ENCODE measurements at places on chromosomes 1 and 21.
A peak's percentile ranks its signal among the peaks of the same experiment; 100 is the strongest.

DNA sequence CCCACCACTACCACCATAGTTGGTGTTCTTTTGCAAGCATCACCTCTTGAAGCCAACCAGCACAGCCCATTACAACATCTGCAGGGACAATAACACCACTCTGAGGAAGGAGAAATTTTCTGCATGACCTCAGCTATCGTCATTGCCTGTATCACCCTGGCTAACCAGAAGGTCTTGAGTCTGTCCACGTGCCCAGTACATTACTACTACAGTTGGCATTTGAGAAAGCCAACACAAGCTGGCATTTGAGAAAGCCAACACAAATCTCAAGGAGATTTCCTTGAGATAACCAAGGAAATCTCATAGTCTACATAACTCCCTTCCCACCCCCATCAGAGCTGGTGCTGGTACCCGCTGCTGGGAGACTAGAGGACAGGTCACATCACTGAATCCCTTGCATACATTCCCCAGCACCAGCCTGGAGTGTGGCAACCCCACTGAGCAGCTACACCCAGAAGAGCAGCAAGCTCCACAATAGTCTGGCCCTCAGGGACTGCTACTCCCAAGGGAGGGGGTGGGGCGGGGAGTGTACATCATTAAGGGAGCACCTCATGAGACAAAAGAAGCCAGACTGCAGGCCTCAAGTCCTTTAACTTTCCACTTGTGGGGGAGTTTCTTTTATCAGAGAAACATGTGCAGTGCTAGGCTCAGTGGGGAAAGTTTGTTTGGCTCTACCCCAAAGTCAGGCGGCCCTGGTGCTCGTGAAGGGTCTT is 46.0 kb upstream of the GUCA2A start:
- DNase-seq: no peak

DNA sequence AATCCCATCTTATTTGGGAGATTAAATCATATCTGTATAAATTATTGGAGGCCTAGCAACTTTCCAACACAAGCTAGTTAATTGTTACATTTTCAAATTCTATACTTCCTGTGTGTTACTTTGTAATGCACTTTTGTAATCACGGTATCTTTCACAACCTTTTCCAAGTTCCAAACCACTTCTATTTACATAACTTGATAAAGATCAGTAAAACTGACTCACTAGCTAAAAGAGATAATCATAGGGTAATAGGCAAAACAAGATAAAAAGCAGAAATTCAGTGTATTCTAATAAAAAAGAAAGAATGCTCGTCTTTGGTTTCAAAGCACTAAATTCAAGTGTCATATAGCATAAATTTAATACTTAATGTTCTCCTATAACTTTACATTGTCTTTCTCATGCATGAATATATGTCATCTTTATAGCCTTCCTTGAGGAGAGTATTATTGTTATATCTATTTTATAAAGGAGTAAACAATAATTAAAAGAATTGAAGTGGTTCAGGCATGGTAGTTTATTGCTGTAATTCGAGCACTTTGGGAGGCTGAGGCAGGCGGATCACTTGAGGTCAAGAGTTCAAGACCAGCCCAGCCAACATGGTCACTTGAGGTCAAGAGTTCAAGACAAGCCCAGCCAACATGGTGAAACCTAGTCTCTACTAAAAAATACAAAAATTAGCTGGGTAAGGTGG is 66.4 kb downstream of the RGS13 start:
- no peak for DNase-seq

DNA sequence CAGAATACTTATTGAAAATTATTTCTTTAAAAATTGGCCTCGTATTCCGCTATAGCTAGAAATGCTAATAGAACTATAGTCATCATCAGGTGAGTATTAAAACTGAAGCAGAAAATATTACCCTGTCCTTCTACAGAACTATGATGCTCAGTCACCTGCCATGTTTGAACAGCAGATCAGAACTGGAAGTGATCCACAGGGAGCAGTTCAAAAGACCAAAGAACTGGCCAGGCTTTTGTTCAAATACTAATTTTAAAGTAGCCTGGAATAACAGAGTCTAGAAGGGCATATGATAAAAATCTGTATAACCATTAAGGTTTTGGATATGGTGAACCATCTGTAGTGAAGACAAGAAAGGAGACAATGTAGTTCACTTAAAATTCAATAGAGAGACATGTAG is 94.4 kb downstream of the GPR161 start:
- no peak for DNase-seq

- no peak for DNase-seq
These were observed 141.3 kb upstream of the NCAM2 start for GRCh38 chr21:20856926-20857325.

- no peak for DNase-seq
These were observed 147.8 kb upstream of the ATP1B1 start for GRCh38 chr1:168958562-168959289.

GRCh38 chr1:185402930-185403329 is 85.9 kb upstream of the IVNS1ABP start:
- no peak for DNase-seq

DNA sequence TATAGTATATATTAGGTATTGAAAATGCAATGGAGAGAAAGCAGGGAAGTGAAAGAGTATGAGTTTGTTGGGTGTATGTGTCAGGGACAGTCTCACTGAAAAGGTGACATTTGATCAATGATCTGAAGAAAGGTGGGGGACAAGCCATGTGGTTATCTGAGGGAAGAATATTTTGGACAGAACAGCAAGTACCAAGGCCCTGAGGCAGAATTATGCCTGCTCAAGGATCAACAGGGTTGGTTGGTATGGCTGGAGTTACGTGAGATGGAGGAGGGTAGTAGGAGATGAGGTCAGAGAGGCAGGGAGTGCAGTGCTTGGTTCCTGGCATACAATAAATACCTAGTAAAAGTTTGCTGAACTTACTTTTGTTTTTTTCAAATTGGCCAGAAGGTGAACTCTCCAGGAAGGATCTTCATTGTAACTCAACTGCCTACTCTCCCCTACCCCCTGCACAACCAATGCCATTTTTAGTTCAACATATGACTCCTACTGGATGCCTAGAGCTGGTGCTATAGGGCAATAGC is 1.8 kb downstream of the LAMTOR2 start:
- DNase-seq: no peak

GRCh38 chr1:21782349-21782867 is 541 bp downstream of the USP48 start:
- DNase-seq: no peak

DNA sequence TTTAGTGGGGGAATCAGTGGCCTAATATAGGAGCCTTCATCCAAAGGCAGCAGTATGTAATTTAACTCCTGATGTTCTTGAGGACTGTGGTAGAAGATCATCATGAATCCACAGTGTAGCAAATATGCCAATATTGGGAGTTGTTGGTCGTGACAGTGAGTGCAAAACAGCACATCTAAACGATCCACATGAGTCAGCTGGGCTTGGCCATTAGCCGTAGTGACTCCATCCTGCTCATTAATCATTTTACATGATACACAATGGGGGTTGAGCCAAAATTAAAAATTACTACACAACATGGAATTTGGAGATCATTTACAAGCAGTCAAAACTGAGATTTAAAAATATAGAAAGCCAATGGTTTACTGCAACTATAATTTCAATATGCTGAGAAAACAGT is 653.9 kb upstream of the CAMK1G start:
- DNase-seq: no peak

GRCh38 chr1:30409476-30410152 is 313.8 kb downstream of the MATN1 start:
- DNase-seq: peak; percentile 13

GRCh38 chr1:46246548-46247435 is 771 bp upstream of the RAD54L start:
- peak; percentile 77 for DNase-seq

DNA sequence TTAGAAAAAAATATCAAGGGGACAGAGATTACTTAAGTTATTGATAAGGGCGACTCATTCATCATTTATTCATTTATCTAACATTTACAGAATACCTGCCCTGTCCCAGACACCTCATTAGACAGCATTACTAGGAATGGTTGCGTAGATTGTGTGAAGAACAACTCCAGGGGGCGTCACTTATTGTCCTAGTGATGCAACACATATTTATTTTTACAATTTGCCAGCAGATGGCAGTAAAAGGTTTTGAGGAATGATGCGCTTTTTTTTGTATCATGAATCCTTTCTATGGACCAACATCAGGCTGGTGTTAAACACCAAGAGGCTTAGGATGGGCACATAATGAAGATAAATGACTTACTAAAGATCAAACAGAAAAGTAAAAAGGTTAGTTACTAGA is 5.5 kb downstream of the NCAM2 start:
- DNase-seq: no peak

DNA sequence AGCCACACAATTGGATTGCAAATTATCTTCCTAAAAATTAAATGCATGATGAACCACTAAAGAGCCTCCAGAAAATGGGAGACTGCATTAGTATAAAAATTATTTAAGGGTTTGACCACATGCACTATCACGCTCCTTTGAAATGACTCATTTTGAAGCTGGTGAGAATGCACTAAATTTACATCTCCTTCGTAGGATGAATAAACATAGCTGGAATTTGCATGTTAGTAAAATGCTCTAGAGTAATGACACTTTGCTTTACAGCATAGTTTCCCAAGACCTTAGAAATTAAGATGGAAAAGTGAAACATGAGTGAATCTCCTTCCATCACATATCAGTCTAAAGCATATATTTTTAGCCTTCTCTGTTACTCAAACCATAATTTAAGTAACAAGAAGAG is 2.4 kb downstream of the PLPPR4 start:
- DNase-seq: no peak

- no peak for DNase-seq
These were observed 993 bp downstream of the PDZK1 start for GRCh38 chr1:145706086-145706664.

- DNase-seq: no peak
These were observed 2.7 kb upstream of the YBX1 start for GRCh38 chr1:42679364-42679983.

DNA sequence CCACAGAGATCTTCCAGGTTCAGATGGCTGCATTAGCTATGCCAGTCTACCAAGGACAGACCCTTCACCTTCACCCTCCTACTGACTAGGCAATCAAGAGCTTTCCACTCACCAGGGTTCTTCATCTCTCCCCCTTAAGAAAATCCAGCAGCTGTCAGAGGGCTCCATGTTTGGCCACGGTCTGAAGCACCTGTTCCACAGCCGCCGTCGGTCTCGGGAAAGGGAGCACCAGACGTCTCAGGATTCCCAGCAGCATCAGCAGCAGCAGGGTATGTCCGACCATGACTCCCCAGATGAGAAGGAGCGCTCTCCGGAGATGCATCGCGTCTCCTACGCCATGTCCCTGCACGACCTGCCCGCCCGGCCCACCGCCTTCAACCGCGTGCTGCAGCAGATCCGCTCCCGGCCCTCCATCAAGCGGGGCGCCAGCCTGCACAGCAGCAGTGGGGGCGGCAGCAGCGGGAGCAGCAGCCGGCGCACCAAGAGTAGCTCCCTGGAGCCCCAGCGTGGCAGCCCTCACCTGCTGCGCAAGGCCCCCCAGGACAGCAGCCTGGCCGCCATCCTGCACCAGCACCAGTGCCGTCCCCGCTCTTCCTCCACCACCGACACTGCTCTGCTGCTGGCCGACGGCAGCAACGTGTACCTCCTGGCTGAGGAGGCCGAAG is 13.8 kb downstream of the TMCC2 start:
- DNase-seq: peak; percentile 53

GRCh38 chr1:114229368-114229767 is 75.7 kb upstream of the SYT6 start:
- no peak for DNase-seq

GRCh38 chr1:28417441-28417922 is 47.9 kb downstream of the PHACTR4 start:
- no peak for DNase-seq

DNA sequence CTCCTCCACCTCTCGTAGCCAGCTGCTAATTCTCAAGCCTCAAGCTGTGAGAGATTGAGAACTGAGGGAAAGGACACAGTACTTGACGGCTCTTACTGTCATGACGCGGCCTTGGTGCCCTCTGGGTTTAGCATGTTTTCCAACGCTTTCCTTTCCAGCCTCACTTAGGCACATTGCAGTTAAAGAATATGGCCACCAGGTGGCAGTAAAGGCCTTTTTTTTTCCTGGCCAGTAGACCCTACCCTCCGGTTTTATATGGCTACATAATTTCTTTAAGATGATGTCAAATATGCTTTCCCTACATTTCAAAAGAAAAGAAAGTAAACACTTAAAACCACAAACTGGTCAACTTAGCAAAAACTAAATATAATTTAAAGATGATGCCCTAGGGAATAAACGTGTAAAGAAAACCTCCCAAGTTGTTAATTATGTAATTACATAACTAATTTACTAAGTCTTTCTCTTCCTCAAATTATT is 56.8 kb upstream of the PRDX6 start:
- DNase-seq: peak; percentile 39

GRCh38 chr1:7733276-7733675 is 37.8 kb upstream of the VAMP3 start:
- DNase-seq: no peak

DNA sequence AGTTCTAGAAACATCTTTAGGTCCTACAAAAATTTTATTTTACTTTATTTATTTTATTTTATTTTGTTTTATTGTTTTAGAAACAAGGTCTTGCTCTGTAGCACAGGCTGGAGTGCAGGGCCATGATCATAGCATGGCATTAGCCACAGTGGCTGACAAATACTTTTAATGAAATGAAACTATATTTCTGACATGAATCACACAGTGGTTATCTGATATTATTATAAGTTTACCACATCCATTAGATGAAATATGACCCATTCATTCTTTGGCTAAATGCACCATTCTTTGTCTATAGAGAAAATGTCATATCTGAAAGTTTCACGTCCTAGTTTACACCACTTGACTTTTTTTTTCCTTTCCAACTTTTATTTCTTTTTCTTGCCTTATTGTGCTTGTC is 613.4 kb upstream of the ADAMTS5 start:
- DNase-seq: no peak

- DNase-seq: no peak
These were observed 67.5 kb downstream of the NVL start for GRCh38 chr1:224262373-224263054.

GRCh38 chr21:25539606-25540005 is 67.7 kb downstream of the MRPL39 start:
- DNase-seq: no peak

- DNase-seq: no peak
These were observed 340.2 kb downstream of the SMYD3 start for GRCh38 chr1:246166841-246167240.

- no peak for DNase-seq
These were observed 27.2 kb downstream of the IGFN1 start for GRCh38 chr1:201217851-201218250.

GRCh38 chr21:29115899-29116298 is 14.5 kb upstream of the MAP3K7CL start:
- no peak for DNase-seq

- no peak for DNase-seq
These were observed 237.5 kb downstream of the TTLL7 start for GRCh38 chr1:83761167-83762038.

GRCh38 chr21:35231090-35231489 is 182.0 kb upstream of the RUNX1 start:
- DNase-seq: no peak

Measured in tibial artery (tissue), 4 donors.